Adrenal gland (tissue), 19 donors: ENCODE measurements at places on chromosomes 6 and 20. TPM values are rescaled to one million over a fixed set of nuclear protein-coding genes. Genes with fewer than 3 reads are reported as not detected.

GRCh38 chr6:144602523-144603180 lies 317.5 kb downstream of the UTRN start:
- DNase-seq, result no peak

- DNase-seq, result no peak
Measured at GRCh38 chr20:61159957-61160686, 91.9 kb upstream of the CDH4 start.

- DNase-seq, result no peak
Measured at GRCh38 chr6:64580346-64580745, 944.7 kb downstream of the PHF3 start.

DNA sequence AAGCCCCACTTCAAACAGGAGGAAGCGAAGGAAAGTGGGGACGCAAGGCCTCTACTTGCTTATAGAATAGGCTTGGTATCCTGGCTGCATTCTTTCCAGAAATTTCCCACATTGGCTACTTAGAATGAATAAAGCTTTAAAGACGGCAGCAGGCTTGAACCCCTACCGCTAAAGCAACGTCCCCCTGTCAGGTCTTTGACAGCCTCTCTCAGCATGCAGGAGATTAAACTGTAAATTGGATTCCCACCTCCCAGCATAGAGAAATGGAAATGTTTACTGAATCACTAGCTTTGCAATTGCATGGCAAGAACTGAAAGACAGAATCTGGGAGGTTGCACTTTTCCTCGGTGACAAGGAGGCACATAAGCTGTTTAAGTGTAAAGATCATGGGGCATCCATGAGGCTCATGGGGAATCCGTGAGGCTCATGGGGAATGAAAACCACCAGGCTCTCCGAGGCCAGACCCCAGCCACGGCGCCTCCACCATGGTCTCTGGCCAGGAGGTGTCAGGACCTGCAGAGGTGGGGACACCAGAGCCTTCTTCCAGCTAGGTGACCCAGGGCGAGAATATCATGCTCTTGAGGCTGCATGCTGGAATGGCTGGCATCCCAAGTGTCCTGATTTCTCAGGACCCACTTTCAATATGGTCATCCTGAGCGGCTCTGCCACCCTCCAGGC lies 10.3 kb downstream of the LEMD2 start:
- no peak for DNase-seq

Gene ARHGAP18
- total RNA-seq, result 101 TPM

Gene CDSN
- not detected for total RNA-seq

Gene DPPA5
- not detected for total RNA-seq
